Natural killer cell treated with Interleukin-12 subunit alpha and Interleukin-12 subunit beta and Interleukin-15 and Interleukin-18, amount 100 ng/mL, for 72 hours (primary cell): ENCODE measurements at places on chromosomes 12 and 14. TPM values are rescaled to one million over a fixed set of nuclear protein-coding genes. Genes with fewer than 3 reads are reported as not detected.

DNA sequence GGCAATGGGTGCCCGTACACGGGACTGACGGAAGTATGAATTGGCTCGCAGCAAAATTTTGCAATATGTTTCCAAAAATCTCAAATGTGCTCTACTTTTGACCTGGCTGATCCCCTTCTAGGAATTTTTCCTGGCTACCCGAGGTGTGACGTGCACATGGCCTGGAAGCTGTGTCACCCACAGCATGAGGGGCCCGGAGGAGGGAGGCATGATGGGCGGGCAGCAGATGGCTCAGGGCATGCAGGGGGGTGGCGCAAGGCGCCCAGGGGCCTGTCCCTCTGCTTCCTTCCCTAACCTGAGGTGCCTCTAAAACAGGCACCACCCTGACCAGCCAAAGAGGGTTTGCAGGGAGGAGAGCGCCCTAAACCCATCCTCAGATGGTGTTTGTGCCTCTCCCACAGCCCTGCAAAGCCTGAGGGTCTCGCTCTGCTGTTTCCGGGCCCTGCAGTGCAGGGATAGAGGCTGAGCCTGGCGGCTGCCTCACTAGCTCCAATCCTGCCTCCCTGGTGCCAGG lies 6.7 kb downstream of the GPR132 start:
- H3K4me3 ChIP-seq, result peak overlapping the region; percentile 25
- no peak overlapping the region for H3K27ac ChIP-seq
- DNase-seq, result no peak

GRCh38 chr12:32577328-32577727 lies 101.8 kb upstream of the DNM1L start:
- H3K4me3 ChIP-seq, result no peak overlapping the region
- no peak overlapping the region for H3K27ac ChIP-seq
- no peaks in the 10 kb centered on the region for H3K36me3 ChIP-seq
- peaks cover 17% of the 10 kb centered on the region for H3K27me3 ChIP-seq
- H3K4me1 ChIP-seq, result no peaks in the 10 kb centered on the region
- DNase-seq, result no peak

DNA sequence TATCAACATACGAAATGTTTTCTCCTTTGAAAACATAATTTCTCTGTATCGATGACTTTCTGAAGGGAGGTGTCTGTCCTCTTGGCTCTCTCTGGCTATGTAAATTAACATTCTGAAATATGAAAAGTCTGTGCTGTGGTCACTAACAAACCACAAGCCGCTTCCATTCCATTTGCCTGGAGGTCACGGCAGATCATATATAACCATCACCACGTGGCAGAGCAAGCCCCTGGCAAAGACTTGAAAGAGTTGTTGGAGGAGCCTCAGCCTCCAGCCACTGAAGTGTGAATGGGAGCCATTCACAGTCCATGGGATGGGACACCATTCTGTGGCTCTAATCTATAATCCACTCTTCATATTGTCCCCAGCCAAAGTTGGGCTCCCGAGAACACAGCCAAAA lies 39.6 kb downstream of the CDKL1 start:
- DNase-seq, result no peak
- no peak overlapping the region for H3K4me3 ChIP-seq
- H3K27me3 ChIP-seq, result no peaks in the 10 kb centered on the region
- peak overlapping the region; percentile 33 for H3K27ac ChIP-seq
- no peaks in the 10 kb centered on the region for H3K36me3 ChIP-seq

GRCh38 chr12:123238961-123239360 lies 5.7 kb downstream of the MTRFR start:
- H3K27ac ChIP-seq, result no peak overlapping the region
- H3K4me1 ChIP-seq, result peaks cover 33% of the 10 kb centered on the region
- peaks cover 12% of the 10 kb centered on the region for H3K36me3 ChIP-seq
- H3K4me3 ChIP-seq, result no peak overlapping the region
- no peak for DNase-seq
- no peaks in the 10 kb centered on the region for H3K27me3 ChIP-seq

DNA sequence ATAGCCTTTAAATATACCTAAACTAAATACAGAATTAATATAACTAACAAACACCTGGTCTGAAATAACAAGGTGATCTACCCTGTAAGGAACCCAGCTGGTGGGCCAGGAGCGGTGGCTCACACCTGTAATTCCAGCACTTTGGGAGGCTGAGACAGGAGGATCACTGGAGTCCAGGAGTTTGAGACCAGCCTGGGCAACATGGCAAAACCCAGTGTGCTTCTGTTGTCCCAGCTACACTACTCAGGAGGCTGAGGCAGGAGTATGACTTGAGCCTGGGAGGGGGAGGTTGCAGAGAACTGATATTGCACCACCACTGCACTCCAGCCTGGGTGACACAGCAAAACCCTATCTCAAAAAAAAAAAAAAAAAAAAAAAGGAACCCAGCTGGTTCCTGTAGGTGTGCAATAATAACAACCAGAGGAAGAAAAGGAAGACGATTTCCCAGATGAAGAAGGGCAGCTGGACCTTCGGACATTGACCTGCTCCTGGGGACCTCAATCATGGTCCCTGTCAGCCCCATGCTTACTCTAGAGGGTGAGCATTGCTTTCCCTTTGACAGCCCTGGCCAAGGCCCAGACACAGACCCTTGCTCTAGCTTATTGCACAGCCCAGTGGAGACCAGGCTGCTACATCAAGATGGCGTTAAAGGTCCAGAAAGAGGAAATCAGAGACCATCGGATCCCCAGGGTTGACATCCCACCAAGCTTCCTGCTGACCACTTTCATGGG lies 5.4 kb downstream of the FOS start:
- peaks cover 9% of the 10 kb centered on the region for H3K27me3 ChIP-seq
- peak overlapping the region; percentile 33 for H3K27ac ChIP-seq
- H3K4me3 ChIP-seq, result no peak overlapping the region
- H3K36me3 ChIP-seq, result peaks cover 6% of the 10 kb centered on the region
- peaks cover 27% of the 10 kb centered on the region for H3K4me1 ChIP-seq

DNA sequence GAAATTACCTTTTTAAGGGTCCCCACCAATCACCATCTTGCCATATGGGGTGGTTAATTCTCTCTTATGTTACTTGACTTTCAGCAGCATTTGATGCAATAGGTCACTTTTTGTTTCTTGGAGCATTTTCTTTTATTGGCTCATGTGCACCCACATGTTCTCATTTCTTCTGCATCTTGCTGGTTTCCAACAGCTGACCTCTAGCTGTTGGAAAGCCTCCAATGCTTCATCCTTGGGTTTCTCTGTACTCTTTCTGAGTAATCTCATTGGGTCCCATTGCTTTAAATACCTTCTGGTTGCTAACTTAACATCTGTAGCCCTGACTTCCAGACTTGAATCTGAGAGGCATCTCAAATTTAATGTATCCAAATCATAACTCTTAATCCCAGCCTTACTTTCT lies 116.8 kb downstream of the CRADD start:
- DNase-seq, result no peak
- no peaks in the 10 kb centered on the region for H3K36me3 ChIP-seq
- no peak overlapping the region for H3K27ac ChIP-seq
- H3K4me1 ChIP-seq, result peaks cover 16% of the 10 kb centered on the region
- H3K4me3 ChIP-seq, result no peak overlapping the region
- no peaks in the 10 kb centered on the region for H3K27me3 ChIP-seq

GRCh38 chr12:79012636-79013035 lies 148.1 kb downstream of the SYT1 start:
- no peak overlapping the region for H3K27ac ChIP-seq
- H3K4me3 ChIP-seq, result no peak overlapping the region
- H3K4me1 ChIP-seq, result peaks cover 6% of the 10 kb centered on the region
- H3K36me3 ChIP-seq, result peaks cover 5% of the 10 kb centered on the region
- no peaks in the 10 kb centered on the region for H3K27me3 ChIP-seq

- DNase-seq, result no peak
- H3K4me3 ChIP-seq, result no peak overlapping the region
Measured at GRCh38 chr12:7695237-7695560, 376 bp downstream of the GDF3 start.

GRCh38 chr12:25386831-25387731 lies 136.4 kb upstream of the KRAS start:
- H3K4me1 ChIP-seq, result peaks cover 26% of the 10 kb centered on the region
- H3K36me3 ChIP-seq, result no peaks in the 10 kb centered on the region
- no peaks in the 10 kb centered on the region for H3K27me3 ChIP-seq
- DNase-seq, result peak; percentile 81
- H3K27ac ChIP-seq, result peak overlapping the region; percentile 95
- peak overlapping the region; percentile 94 for H3K4me3 ChIP-seq

DNA sequence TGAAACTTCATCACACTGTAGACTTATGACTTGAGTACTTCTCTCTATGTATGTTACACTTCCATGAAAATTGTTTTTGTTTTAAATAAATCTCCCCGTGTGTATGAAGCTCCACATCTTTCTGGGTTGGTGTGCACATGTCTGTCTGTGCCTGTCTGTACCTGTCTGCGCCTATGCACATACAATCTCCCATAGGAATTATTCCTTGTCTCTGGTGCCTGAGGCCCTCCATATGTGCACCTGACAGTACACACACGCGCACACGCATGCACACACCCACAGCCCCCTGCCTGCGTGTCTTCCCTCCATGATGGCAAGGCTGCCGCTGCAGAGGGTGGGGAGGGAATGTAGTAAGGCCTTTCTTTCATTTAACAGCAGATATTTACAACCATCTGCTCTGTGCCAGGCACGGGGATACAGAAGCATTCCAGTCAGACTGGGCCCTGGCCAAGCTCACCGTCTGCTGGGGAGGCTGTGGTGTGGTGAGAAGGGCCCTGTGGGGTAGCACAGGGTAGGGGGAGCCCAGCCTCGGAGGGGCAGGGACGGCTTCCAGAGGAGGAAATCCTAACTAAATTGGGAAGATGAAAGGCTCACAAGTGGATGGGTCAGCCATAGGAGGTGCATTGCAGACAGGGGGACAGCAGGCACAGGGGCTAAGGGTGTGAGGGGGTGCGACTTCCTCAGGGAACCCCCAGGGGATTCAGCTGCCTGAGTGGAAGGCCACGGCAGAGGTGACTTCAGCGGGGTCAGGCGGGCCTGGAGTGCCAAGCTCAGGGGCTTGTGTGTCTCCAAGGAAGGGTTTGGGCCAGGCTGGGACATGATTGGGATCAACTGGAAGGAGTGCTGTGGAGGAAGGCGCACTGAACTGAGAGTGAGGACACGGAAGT lies 26.1 kb downstream of the KRT8 start:
- H3K4me1 ChIP-seq, result peaks cover 12% of the 10 kb centered on the region
- H3K27me3 ChIP-seq, result peaks cover 6% of the 10 kb centered on the region
- H3K27ac ChIP-seq, result no peak overlapping the region
- H3K36me3 ChIP-seq, result no peaks in the 10 kb centered on the region
- DNase-seq, result no peak

GRCh38 chr14:73503648-73504047 lies 12.9 kb downstream of the RIOX1 start:
- H3K27me3 ChIP-seq, result no peaks in the 10 kb centered on the region
- DNase-seq, result no peak
- H3K4me3 ChIP-seq, result peak overlapping the region; percentile 11
- H3K36me3 ChIP-seq, result peaks cover 5% of the 10 kb centered on the region
- H3K4me1 ChIP-seq, result peaks cover 3% of the 10 kb centered on the region
- no peak overlapping the region for H3K27ac ChIP-seq

DNA sequence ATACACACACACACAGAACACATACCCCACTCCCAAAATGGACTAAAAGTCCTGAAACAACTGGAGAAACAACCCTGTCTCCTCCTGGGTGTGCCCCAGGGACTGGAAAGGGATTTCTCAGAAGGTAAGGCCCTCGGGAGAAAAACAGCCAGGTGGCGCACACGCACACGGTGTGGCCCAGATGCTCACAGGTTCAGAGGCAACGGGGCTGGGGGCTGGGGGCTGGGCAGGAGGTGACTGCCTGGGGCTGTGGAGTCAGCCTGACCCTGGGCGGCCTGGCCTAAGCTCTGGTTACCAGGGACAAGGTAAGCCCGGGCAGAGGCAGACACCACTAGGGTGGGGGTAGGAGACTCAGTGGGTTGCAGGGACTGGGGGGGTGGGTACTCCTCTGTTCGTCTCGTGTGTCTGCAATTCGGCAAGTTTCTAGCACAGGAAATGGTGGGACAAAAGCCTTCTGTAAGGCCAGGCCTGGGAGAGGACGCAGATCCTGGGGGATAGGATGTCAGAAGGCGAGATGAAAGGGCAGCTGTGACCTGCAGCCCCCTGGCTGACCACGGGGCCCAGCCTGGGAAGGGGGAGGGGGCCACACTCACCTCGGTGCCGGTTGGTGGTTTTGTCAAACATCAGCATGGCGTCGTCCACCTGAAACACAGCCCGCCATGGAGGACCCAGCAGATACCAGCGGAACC lies 10.4 kb downstream of the MSI1 start:
- peaks cover 4% of the 10 kb centered on the region for H3K4me1 ChIP-seq
- H3K36me3 ChIP-seq, result no peaks in the 10 kb centered on the region
- H3K27me3 ChIP-seq, result peaks cover 50% of the 10 kb centered on the region
- DNase-seq, result no peak
- H3K27ac ChIP-seq, result no peak overlapping the region
- no peak overlapping the region for H3K4me3 ChIP-seq

RPGRIP1 gene
- total RNA-seq, result not detected

FBXO21 gene
- 37.7 TPM for total RNA-seq

CYP27B1 gene
- 18.8 TPM for total RNA-seq

PMEL gene
- total RNA-seq, result 0.40 TPM

PLEKHG7 gene
- total RNA-seq, result not detected

SYT1 gene
- not detected for total RNA-seq

ASPG gene
- not detected for total RNA-seq

RNASE2 gene
- not detected for total RNA-seq

LPCAT3 gene
- 25.4 TPM for total RNA-seq

ESRRB gene
- total RNA-seq, result 0.33 TPM
